Activated CD4-positive, alpha-beta T cell treated with anti-CD3 and anti-CD28 coated beads, Interleukin-2, Interleukin-4, amounts not matched to agents 100 ng/mL and 50 ng/mL, durations not matched to agents 16 hours and 8 hours (primary cell): ENCODE measurements at places on chromosomes 2 and 18.
A peak's percentile ranks its signal among the peaks of the same experiment; 100 is the strongest.

DNA sequence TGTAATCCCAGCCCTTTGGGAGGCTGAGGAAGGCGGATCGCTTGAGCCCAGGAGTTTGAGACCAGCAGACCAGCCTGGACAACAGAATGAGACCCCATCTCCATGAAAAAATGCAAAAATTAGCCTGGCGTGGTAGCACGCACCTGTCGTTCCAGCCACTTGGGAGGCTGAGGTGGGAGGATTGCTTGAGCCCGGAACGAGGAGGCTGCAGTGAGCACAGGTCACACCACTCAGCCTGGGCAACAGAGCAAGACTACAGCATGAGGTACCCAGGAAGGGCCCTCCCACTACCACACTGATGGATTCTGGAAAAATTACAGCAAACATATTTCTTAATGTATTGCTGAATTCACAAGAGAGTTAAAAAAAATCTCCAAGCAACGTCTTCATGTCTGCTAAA lies 56.3 kb upstream of the HPCAL1 start:
- DNase-seq = no peak

DNA sequence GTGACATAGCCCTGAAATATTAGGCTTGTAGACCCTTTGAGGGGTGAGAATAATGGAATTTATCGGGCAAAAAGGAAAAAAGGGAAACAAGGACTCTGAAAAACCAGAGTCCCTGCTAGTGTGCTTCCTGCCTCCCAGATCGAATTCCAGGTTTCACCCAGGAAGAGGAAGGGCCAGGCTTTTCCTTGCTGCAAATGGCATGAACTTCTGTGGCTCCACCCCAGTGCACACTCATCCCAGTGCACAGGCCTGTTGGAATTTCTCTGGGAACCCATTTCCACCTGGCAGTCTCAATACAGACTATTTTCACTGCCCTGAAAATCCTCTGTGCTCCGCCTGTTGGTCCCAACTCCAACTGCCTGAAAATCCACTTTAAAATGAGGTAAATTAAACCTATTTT lies 29.9 kb downstream of the C18orf54 start:
- no peak for DNase-seq

GRCh38 chr2:168002021-168002553 lies 245.3 kb downstream of the STK39 start:
- DNase-seq = peak; percentile 63

DNA sequence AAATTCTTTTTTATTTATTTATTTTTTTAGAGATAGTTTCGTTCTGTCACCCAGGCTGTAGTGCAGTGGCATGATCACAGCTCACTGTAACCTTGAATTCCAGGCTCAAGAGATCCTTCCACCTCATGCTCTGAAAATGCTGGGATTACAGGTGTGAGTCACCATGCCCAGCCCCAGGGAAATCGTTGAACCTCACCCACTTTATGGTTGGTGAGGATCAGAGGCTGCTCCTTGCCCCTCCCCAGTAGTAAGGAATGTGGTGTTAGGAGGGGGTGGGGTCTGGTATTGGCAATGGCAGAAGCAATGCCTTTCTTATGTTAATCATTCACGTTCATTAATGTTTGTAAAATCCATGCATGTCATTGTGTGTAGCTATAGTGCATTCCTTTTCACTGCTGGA lies 161.9 kb downstream of the SUCLG1 start:
- DNase-seq = no peak

DNA sequence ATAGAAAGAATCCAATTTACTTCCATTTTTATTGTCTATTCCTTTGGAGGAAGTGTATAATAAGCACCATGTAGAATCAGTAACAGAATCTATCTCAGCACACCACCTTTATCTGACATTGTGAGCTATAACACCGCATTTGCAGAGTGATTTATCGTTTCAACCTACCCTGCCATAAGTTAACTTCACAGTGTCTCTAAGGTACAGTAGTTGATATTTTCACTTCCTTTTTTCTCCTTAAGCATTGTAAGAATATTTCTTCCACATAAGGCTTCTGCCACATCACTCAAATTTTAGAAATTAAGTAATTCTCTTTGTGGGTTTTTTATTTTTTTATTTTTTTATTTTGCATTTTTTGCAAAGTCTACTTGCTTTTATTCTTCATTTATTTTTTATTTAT lies 107.1 kb downstream of the TMX3 start:
- DNase-seq = no peak

DNA sequence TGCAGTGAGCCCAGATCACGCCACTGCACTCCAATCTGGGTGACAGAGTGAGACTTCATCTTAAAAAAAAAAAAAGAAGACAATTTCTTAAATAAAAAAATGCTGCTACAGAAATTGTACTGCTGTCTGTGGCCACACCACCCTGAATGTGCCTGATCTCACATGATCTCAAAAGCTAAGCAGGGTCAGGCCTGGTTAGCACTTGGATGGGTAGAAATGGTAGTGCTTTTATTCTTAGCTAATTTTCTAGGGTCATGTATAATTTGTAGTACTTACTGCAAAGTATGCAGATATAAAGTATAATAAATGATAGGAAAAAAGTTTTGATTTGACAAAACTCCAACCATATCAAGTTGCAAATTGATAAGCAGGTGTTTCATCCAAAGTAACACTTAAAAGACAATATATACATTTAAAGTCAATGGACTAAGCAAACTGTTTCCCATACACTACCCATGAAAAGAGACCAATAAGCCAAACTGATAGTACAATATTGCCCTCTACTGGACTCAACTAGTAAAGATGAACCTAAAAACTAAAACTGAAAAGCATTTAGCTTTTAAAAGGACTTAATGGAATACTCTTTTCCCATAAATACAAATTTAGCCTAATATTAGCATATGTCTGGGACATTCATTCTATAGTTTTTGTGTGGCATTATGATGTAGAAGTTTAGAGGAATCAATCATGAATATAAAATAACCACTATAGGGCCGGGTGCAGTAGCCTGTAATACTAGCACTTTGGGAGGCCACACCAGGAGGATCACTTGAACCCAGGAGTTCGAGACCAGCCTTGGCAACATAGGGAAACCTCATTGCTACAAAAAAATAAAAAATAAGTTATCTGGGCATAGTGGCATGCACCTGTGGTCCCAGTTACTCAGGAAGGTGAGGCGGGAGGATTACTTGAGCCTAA lies 18.6 kb upstream of the PEX13 start:
- DNase-seq = peak; percentile 59

GRCh38 chr2:62340994-62341484 lies 145.1 kb downstream of the B3GNT2 start:
- DNase-seq = no peak

DNA sequence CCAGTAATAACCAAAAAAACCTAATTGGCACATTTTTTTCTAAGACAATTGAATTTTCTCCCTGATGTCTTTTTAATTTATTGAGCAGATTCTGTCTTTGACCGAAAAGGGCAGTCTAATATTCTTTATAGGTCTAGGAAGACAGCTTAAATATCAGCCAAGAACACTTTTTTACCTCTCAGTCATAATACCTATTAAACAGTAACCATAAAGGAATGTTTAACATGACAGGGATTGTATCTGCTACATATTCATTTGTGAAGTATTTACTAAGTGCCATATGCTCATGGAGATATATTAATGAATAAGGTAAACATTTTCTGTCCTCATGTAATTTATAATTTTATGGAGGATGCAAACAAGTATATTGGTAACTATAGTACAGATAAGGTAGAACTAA lies 3.1 kb upstream of the HTR2B start:
- DNase-seq = no peak

DNA sequence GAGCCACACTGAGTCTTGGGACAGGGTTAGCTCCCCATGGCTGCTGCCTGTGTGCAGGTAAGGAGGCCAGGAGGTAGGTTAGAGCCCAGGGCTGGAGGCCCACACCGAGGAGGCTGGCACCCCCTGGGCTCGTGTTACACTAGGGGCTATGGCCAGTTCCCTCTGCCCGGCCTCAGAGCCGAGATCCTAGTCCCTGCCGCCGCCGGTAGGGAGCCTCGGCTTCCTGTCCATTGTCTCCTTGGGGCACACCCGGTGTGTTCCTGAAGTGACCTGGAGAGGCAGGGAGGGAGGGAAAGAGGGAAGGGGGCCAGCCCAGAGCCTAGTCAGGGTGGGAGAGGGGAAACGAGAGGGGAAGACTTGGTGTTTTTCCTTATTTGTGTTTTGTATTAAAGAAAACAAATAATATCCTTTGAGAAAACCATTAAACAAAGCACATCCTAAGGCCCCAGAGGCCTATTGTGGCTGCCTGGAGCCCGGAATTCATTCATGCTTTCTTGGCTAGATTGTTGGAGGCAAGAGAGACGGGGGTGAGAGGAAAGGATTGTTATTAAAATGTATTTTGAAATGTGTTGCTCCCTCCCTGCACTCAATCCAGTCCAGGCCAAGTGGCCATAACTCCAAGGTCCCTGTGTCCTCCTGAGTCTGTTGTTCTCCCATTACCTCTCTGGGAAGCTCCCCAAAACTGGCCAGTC lies 170.7 kb downstream of the CTIF start:
- no peak for DNase-seq

DNA sequence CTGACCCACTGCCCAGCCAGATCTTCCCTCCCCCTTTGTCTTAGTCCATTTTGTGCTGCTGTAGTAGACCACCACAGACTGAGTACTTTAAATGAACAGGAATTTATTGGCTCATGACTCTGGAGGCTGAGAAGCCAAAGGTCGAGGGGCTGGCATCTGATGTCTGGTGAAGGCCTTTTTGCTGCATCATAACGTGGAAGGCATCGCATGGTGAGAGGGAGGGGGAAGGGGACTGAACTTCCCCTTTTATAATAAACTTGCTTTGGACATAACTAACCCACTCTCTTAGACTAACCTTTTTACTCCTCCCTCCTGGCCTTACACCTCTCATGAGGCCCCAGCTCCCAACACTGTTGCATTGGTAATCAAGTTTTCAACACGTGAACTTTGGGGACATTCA lies 83.8 kb downstream of the MAP4K4 start:
- DNase-seq = no peak

DNA sequence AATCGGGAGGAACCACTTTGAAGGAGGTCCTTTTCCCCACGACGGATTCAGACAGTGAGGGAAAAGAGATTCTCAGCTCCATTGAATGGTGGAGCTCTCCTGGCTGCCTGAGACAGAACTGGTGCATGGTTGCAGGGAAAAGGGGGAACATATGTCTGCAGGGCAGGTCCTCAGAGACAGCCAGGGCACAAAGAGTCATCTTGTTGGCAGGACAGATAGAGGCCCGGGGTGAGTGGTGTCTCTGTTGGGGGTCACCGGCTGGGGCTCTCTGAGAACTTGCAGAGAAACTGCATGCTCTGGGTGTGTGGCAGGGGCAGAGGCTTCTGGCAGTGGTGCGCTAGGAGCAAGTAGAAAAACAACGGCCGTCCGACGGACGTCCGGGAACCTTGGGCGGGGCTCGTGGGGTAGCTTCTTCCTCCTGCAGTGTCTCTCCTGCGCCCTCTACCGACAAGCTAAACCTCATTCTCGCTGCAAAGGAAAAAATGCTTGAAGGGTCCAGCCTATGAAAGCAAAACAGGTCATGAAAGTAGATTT lies 94.3 kb downstream of the CDCA7 start:
- DNase-seq = peak; percentile 77

DNA sequence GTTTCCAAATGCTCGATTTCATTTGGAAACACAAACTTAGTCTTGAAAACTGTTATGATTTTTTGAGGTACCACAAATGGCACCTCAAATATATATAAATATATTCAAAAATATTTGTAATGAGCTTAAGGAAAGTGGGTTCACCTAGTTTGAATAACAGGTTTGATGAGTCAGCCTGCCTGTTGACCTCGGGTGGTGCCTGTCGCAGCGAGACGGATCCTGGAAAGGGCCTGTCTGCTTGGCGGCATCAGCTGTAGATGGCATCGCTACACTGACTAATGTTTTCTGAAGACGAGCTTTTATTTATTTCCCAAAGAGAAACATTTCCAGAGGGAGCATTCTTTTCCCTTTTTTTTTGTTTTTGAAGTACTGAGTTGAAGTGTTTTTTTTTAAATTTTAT lies 6.9 kb downstream of the ALLC start:
- DNase-seq = no peak
